ENCODE measurements at places on chromosomes 4 and X.

GRCh38 chr4:6824071-6824470, 41.5 kb downstream of the KIAA0232 start:
- DNase-seq: no peak

DNA sequence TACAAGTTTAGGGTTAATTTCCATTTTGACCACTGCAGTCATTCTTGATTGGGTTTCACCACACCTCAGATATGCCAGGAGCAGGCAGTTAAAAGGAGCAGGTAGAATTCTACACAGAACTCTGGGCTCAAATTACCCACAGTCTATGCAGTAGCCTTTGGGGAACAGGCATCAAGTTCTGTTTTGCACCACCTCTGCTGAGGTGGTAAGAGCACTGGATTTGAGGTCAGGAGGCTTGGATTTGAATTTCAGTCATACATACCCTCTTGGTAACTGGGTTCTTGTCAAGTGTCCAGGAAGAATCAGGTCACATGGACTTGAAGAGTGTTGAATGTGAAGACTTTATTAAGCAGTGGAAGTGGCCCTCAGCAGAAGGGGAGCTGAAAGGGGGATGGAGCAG, 40.4 kb upstream of the PGK1 start:
- DNase-seq: no peak

DNA sequence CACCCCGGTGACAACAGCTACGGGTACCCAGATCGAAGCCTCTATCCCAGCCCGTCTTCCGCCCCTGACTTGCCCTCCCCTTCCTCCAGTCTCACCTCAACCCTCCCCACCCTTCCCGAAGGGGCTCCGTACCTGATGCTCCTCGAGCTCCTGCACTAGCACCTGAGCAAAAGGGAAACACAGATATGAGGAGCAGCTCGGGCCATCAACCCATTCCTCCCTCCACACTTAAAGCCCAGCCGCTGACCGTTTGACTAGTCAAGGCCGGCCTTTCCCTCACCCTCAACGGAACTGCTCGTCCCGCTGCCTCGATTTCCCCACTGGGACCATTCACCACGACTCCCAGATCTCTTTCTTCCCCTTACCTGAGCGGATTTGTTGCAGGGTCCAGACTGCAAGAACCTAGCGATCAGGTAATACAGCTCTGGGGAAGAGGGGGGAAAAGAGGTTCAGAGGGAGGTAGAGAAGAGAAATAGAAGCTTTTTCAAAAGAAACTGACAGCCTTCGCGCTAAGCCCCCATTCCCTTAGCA, 731 bp downstream of the BRWD3 start:
- peak; percentile 21 for DNase-seq

- DNase-seq: no peak
Observed at GRCh38 chrX:124010566-124010965, 49.1 kb downstream of the STAG2 start.

- DNase-seq: no peak
Observed at GRCh38 chr4:48025005-48025404, 8.4 kb downstream of the NIPAL1 start.

DNA sequence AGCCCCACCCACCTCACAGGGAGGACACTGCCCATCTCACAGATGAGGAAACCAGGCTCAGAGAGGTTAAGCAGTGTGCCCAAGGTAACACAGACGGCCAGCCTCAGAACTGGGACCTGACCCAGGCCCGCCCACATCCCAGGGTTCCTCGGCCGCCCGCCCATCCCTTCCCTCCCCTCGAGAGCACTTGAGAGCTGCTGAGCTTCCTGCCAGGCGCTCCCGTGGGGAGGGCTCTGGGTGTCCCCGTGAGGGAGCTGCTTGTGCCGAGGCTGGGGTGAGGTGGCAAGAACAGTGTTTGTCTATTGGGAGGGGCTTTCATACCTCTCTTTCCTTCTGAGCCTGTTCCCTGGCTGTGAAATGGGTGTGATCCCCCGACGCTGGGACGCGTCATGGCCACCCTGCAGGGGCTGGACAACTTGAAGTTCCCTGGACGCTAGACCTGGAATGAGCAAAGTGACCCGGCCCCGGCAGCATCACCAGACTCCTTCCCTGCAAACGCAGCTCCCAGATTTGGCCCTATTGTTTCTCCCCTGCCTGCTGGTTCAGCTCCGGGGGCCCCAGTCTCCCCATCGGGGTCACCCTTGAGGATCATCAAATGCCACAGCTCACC, 204.9 kb downstream of the AFAP1 start:
- no peak for DNase-seq

DNA sequence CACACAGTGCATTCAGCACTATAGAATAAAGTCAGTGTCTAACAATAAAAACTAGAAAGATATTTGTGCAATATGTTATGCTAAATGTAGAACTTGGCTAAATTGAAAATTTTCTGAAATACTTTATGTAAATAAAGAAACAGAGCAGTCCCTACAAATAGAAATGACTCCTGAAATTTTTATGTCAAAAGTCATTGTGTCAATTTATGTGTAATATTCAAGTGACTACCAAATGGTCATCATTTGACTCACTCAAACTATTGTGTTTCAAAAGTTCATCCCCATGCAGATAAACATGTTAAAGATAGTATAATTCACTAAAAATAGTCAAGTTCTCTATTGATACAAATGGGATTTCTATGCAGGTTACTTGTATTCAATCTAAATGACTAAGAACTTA, 17.9 kb downstream of the LRBA start:
- no peak for DNase-seq

DNA sequence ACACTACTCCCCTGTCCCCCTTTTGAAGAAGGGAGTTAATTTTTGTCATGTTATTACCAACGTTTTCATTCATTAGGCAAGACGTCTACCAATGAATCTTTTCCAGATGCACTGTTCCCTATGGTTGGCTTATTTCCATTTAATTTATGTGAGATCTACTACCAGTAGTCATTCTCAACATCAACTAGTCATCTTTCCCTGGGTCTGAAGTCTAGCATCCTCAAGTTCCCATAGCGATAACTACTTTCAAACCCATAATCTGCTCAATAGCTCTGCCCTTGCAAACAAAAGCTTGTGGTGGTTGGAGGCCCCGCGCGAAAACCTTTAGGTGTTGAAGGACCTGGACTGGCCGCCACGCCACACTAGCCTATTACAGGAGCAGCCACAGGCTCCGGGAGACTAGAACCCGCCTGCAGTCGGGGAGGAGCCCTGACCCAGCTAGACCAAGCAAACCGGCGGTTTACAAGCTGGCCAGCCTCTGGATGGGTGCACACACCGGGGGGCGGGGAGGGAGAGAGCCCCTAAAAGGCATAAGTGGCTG, 746 bp downstream of the PPAT start:
- DNase-seq: no peak

DNA sequence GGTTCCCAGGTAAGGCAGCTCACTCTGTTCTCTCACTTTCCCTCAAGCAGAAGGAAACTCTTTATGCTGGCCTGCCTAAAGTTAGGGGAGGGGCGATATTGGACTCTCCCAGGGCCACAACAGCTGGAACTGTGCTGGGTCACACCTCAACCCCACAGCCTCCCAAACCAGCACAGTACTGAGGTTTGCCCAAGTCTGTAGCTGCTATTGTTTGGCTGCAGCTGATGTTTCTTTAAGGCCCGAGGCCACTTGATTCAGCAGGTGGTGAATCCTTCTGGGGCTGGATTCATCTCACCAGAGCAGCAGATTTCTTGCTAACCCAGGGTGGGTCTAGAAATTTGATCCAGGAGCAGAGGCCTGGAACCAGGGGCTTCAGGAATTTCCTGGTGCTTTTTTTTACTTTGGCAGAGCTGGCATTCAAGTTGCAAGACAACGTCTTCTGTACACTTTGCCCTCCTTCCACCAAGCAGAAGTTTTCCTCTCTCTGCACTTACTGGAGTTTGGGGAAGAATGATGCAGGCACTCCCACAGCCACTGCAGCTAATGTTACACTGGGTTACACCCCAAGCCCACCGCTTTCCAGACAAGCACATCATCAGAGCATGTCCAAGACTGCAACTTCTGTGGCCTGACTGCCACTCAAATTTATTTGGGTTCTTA, 544.7 kb upstream of the NDST4 start:
- no peak for DNase-seq

DNA sequence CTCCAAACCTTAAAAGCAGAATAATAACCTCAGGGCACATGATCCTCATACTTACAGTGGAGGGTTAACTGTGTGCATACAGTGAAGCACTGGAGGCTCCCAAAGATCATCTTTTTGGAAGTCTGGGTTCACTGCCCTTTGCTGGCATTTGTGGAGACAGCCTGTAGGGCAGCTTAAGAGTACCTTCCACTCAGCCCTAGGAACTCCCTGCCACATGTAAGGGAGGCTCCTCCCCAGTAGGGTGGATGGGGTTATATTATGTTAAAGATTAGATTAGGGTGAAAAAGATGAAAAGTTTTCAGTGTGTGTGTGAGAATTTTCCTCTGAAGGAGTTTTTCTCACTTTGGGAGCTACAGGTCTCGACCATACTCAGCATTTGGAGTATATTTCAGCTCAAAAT, 388.4 kb downstream of the RAB28 start:
- DNase-seq: no peak

DNA sequence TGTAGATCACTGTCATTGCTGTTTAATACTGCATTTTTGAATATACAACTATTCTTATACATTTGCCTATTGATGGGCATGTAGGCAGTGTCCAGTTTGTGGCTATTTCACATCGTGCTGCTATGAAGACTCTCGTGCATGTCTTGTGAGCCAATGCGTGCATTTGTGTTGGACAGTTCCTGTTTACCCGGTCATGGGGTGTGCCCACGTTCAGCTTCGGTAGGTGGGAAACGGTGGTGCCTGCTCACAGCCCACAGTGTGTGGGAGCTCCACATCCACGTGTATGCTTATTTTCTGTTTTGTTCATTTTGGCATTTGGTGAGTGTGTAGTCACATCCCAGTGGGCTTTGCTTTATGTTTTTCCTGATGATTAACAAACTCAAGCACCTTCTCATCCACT, 19.7 kb upstream of the RNF212 start:
- no peak for DNase-seq

GRCh38 chr4:89064848-89065247, 7.9 kb upstream of the FAM13A start:
- no peak for DNase-seq

DNA sequence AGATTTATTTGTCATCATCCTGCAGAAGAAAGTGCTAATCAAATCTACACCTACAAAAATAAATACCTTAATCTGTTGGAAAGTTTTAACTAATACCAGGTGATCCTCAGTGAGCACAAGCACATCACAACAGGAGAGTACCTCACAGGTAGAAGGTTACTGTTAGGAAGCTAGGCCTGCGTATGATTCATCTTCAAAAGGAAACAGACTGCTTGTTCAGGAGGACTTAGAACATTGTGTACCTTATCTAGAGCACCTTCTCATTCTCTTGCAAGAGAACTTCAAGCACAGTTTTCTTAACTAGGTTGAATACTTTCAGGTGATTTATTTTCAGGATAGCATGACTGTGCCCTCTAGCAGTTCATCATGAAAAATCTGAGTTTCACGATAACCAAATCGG, 54.2 kb downstream of the MND1 start:
- DNase-seq: no peak

DNA sequence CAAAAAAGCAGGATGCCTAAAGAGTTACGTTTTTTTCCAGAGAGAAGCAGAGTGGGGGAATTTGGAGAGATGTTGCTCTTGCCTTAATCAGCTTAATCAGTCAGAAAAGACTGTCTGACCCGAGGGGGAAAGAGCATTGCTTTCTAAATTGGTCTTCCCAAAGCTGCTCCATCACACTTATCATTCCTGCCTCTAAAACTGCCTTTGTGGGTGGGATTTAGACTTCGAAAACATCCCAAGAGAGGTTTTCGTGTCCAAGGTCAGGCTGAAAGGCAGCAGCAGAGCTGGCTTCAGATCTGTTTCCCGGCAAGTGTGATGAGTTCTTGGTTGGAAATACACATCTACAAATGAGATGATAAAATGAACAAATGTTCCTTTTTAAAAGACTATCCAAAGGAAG, 155.2 kb downstream of the SH2D1A start:
- DNase-seq: no peak

GRCh38 chr4:183434666-183435190, 9.7 kb upstream of the CDKN2AIP start:
- DNase-seq: no peak

DNA sequence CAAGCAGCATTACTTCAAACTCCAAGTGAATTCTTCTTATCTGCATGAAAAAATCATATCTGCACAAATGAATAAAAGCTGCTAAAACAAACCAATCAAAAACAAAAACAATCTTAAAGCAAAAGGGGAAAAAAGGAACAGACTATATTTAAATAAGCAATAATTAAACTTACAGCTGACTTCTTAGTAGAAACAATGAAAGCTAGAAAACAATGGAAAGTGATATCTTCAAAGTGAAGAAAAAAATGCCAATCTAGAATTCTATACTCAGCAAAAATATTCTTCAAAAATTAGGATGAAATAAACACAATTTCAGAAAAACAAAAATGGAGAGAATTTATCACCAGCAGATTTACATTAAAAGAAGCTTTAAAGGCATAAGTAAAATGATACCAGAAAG, 20.0 kb downstream of the STBD1 start:
- no peak for DNase-seq

- DNase-seq: no peak
Observed at GRCh38 chr4:22338796-22339195, 177.1 kb downstream of the ADGRA3 start.

DNA sequence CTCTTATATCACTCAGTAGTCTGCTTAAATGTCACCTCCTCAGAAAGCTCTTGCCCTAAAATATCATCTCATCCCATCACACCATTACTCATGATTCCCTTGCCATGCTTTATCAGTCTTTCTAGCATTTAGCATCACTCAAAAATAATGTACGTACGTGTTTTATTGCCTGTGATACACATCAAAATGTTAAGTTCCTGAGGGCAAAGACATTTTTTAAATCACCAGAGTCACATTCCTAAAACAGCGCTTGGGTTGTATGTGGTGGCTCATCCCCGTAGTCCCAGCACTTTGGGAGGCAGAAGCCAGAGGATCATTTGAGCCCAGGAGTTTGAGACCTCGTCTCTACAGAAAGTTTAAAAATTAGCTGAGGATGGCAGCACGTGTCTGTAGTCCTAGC, 21.3 kb upstream of the PDLIM5 start:
- no peak for DNase-seq

DNA sequence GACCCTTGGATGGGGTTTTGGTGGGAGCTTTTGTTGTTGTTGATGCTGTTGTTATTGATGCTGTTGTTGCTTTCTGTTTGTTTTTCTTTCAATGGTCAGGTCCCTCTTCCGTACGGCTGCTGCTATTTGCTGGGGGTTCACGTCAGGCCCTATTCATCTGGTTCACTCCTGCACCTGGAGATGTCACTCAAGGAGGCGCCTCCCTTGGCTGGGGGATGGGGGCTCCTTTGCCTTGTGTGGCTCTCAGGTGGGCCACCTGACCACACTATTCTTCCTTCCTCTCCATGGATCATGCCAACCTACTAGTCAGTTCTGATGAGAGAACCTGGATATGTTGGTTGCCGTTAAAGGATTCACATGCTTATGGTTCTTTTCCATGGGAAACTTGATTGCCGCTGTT, 39.1 kb upstream of the PRPS1 start:
- no peak for DNase-seq

DNA sequence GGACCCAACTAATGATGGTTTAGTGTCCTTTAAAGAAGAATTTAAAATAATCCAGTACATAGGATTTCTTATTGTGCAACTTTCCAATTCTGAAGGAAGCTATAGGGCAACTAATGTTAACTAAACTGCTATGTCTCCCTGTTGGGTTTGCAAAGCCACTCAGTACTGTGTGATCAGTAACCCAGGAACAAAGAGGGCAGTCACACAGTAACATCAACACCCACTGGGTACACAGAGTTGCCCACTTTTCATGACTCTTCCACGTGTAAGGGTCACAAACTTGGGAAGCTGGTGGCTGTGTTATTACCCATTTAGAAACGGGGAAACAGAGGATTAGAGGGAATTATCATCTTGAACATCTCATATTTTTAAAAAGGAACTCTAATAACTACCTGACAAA, 555.0 kb upstream of the DIPK2B start:
- DNase-seq: no peak

Data from effector CD4-positive, alpha-beta T cell (primary cell).